ENCODE measurements at places on chromosomes 12 and 14.

DNA sequence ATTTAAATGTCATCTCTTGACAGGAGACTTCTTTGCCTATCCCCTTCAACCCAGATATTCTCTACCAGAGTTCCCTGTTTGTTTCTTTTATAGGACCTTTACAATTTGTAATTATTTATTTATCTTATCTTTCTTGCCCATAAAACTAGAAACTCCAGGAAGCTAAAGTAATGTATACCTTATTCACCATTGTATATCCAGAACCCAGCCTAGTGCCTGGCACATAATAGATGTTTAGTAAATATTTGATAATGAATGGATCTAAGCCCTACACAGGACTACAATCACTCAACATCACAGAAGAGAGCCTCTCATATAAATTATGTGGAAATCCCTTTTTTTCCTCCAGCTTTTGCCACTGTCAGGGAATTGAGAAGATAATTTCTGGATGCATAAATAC, 125.6 kb upstream of the CNOT2 start:
- no peak for DNase-seq

GRCh38 chr12:48447755-48448154, 24.6 kb upstream of the ANP32D start:
- DNase-seq, result no peak

DNA sequence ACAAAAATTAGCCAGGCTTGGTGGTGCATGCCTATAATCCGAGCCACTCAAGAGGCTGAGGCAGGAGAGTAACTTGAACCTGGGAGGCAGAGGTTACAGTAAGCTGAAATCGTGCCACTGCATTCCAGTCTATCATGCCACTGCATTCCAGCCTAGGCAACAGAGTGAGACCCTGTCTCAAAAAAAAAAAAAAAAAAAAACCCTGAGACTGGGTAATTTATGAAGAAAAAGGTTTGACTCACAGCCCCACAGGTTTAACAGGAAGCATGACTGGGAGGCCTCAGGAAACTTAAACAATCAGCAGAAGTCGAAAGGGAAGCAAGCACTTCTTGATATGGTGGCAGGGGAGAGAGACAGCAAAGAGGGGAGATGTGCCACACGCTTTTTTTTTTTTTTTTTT, 123.2 kb downstream of the GXYLT1 start:
- DNase-seq, result no peak

DNA sequence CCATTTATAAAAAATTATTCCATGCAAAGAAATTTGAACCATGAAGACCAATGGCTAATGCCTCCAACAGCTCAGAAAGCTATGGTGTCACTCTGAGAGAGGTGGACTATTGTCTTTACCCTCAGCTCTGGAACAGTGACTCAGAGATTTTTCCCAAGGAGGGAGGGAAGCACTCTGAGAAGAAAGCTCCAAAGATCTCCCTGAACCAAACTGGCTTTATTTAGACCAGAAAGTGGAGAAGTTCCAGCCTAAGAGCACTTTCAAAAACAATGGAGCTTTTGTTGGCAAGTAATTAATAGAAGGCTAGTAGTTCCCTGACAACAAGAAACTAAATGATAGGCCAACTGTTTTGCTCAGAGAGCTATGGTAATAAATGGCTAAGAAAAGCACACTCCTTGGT, 599.9 kb upstream of the MDGA2 start:
- DNase-seq, result no peak

- no peak for DNase-seq
Measured at GRCh38 chr12:21265932-21266331, 68.8 kb downstream of the SLCO1A2 start.

- no peak for DNase-seq
Measured at GRCh38 chr12:12673296-12673695, 22.7 kb downstream of the GPR19 start.

DNA sequence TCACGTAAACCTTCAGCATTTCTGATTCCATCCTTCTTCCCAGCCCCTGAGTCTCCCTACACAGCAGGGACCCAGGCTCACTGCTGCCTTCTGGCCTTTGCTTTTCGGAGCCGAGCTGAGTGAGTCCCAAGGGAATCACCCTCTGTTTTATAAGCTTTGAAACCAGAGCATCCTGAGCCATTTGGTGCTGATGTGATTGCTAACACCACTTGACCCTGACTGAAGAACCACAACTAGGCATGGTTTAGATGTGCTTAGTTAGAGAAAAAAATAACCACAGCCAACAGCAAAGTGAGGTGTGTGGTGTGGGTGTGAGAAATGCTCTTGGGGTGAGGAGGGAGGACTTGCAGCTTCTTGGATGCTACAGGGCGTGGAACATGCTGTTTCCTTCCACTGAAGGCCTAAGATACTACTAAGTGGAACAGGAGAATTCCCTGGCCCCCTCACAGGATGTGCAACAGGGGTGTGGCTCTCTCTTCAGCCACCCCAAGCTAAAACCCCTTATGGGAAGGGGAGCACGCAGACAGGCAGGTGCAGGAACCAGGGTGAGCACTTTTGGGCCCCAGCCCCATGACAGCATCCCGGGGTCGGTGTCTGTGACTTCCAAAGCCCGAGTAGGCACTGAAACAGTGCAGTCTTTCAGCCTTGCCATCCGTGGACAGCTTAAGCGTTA, at the start of gene TC2N:
TSS of gene TC2N (minus strand) at position 221 of the 673 bp plus-strand sequence. CDS start 53,767 bp downstream, outside the sequence.
- DNase-seq, result no peak

- no peak for DNase-seq
Measured at GRCh38 chr12:3966376-3966775, 93.2 kb upstream of the PARP11 start.

- no peak for DNase-seq
Measured at GRCh38 chr14:85090681-85091080, 439.3 kb upstream of the FLRT2 start.

DNA sequence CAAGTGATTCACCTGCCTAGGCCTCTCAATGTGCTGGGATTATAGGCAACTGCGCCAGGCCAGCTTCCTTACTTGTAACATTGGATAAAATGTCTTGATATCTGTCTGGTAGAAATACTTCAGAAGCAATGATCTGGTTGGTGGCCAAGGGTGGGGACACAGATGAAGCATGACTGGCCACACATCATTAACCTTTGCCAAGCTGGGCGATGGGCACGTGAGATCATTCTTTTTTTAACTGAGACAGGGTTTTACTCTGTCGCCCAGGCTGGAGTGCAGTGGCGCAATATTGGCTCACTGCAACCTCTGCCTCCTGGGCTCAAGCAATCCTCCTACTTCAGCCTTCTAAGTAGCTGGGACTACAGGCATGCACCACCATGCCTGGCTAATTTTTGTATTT, 31.1 kb downstream of the PLEKHH1 start:
- no peak for DNase-seq

- DNase-seq, result peak; percentile 40
Measured at GRCh38 chr12:20368651-20369304, 441 bp downstream of the PDE3A start.

- no peak for DNase-seq
Measured at GRCh38 chr14:25050269-25051150, 563 bp upstream of the STXBP6 start.

- DNase-seq, result peak; percentile 82
Measured at GRCh38 chr14:63852817-63853731, at the start of gene SYNE2. Gene SYNE2 (plus strand): TSS chr14:63853004. CDS start chr14:63909149, 56,145 bp downstream.

DNA sequence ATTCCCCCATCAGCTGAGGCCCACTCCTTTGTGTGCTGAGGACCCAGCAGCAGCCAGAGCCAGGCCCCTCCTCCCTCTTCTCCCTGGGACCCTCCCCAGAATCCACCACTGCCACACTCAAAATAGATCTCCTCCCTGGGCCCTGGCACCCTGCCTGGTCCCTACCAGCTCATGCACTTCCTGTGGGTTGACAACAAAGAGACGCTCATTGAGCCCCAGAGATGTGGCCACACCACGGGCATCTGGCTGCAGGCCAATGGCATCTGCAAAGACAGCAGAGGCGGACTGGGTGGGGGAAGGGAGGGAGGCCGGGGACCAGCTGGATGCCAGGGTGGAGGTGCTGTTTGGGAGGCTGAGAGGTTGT, 16.0 kb upstream of the ENDOU start:
- DNase-seq, result no peak

DNA sequence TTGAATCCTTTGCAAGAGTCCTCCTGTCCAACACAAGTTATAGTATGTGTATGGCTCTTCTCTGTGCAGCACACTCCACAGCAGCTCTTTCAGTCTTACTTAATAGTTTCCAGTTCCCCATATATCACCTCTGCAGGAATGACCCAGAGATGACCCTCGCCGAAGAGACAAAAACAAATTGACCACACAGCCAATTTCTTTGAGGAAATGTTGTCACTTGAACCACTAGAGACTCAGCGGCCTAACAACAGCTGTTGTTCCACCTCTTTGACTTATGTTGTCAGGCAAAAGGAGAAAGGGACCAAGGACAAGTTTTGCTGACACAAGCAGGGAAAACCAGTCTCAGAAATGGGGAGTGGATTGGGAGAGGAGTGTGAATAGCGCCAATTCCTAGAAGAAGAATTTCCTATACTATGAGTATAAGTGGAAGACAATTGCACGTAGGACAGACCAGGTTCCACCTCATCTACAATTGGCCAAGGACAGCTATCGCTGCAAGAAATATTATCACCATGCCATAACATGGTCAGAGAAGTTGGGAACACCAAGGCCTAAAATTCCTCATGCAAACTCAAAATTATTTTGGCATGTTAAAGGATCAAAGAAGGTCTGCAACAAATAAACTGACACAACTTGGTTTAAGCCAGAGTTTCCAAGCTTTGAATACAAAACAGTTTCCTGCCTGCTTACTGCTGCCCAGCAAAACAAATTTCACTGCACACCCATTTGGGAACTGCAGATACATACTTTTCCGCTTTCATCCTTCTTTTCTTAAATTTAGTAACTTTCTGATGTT, 41.7 kb upstream of the ITPR2 start:
- DNase-seq, result no peak

- no peak for DNase-seq
Measured at GRCh38 chr12:95395696-95396095, 78.3 kb upstream of the METAP2 start.
